ENCODE measurements at places on chromosomes 1 and 21.

DNA sequence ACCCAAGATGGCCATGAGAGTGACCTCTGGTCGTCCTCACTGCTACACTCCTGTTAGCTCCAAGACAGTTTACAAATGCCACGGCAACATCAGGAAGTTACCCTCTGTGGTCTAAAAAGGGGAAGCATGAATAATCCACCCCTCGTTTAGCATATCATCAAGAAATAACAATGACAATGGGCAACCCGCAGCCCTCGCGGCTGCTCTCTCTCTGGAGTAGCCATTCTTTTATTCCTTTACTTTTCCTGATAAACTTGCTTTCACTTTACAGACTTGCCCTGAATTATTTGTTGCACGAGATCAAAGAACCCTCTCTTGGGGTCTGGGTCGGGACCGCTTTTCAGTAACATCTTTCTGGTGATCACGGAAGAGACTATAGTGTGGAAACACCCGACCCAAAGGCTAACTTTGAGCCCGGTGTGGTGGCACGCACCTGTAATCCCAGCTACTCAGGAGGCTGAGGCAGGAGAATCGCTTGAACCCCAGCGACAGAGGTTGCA lies 19.8 kb upstream of the COX20 start:
- DNase-seq, result no peak

- no peak for DNase-seq
These were observed 119.6 kb upstream of the ADGRL2 start for GRCh38 chr1:81681114-81681513.

GRCh38 chr1:206496131-206496793 lies 11.1 kb upstream of the RASSF5 start:
- no peak for DNase-seq

DNA sequence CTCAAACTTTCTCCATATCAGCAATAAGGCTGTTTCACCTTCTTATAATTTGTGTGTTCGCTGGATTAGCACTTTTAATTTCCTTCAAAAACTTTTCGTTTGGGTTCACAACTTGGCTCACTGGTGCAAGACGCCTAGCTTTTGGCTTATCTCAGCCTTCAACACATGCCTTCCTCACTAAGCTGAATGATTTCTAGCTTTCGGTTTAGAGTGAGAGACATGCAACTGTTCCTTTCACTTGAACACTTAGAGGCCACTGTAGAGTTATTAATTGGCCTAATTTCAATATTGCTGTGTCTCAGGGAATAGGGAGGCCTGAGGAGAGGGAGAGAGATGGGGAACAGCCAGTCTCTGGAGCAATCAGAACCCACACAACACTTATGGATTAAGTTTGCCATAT lies 41.2 kb upstream of the IFNLR1 start:
- no peak for DNase-seq

DNA sequence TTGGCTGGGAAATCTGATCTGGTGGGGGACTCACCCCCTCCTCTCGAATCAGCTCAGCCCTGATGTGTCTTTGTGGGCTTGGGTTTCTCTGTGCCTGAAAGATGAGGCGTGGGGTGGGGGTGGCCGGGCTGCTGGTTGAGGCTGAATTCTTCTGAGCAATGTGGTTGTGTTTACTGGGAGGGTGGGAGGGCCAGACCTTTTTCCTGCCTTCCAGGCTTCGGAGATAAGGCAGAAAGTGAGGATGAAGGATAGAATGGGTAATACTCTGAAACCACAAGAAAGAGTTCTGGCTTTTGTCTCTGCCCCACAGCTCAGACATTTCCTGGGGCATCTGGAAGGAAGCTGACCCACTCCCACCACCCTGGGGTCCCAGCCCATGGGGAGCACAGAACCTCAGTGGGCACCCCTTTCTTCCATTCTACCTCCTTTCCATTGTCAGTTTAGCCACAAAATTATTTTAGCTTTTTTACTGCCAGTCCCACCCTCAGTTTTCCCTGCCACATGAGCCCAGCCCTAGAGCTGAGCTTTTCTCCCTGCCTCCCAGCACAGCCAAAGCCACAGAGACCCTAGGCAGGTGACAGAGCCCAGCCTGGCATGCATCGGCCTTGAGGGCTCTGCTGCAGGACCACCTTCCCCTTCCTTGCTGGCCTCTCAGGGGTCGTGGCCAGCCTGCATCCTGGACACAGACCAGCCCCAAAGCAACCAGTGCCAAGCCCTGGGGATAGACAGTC lies 11.2 kb downstream of the ALX3 start:
- no peak for DNase-seq

GRCh38 chr1:55049271-55049913 lies 10.0 kb downstream of the PCSK9 start:
- no peak for DNase-seq

DNA sequence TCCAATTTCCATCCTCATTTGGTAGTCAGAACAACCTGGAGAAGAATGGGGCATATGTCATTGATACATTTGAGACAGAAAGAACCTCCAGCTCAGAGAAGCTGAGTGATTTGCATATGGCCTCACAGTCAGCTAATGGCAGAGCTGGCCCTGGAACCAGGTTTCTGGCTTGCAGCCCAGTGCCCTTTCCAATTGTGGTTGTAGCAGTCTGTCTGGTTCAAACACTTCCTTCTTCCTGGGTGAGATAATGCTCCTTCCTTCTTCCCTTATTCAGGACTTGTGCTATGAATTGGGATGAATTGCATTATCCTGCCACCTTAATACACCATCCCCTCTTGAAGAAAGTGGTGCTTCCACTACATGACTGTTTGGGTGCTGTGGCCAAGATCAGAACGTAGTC lies 24.2 kb downstream of the SLC5A9 start:
- no peak for DNase-seq

GRCh38 chr21:34928637-34929036 lies 120.5 kb downstream of the RUNX1 start:
- DNase-seq, result no peak

- no peak for DNase-seq
These were observed 29.8 kb upstream of the RC3H1 start for GRCh38 chr1:174051956-174052355.

- peak; percentile 94 for DNase-seq
These were observed at the start of gene ZRANB2 for GRCh38 chr1:71080739-71081696. Gene ZRANB2, minus strand, starts transcription at chr1:71081035. Its CDS starts 40 bp downstream, at chr1:71080995.

DNA sequence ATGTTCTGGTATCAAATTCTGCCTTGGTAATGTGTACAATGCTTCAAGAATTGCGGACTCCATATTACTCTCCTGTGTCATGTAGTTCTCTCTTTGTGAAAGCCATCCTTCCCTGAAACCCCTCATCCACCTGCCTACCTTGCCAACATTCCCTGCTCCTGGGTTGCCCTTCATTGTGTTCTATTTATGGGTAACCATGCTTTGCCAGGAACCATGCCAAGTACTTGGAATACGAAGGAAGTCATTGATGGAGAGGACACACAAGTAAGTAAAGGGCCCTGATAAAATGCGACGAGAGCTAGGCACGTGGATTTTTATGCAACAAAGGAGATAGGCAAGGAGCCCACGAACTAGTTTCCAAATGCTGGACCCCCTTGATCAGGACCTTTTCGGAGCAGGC lies 300.8 kb downstream of the DISC1 start:
- no peak for DNase-seq

DNA sequence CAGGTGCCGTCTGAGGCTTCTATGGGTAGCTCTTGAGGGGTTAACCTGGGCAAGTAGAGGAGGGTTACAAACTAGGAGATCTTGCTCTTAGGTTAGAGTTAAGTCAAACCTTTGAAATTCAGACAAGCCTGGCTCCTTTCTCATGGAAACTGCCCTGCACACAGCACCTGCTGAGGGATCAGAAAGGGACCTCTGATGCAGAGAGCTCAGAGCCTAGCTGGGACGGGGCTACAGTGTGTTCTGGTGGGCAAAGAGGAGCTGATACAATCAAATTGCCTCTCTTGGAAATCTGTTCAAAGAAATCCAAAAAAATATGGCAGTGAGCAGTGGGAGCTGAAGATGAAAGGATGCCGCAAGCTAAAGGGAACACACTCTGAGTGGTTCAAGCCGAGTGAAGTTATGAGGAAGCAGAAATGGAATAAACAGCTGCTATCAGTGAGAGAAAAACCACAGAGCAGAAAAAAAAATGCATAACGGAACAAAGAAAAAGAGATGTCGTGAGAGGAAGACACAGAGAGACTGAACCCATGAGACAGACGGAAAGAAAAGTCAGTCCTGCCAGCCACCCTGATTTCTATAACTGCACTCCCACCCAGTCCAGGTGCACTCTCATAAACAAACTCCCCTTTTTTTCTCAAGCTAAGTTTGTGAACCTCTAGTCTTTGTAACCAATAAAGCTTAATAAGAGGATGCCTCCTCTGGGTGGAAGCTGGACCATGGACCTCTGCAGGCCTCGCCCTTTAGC lies 26.6 kb downstream of the PAFAH2 start:
- no peak for DNase-seq

DNA sequence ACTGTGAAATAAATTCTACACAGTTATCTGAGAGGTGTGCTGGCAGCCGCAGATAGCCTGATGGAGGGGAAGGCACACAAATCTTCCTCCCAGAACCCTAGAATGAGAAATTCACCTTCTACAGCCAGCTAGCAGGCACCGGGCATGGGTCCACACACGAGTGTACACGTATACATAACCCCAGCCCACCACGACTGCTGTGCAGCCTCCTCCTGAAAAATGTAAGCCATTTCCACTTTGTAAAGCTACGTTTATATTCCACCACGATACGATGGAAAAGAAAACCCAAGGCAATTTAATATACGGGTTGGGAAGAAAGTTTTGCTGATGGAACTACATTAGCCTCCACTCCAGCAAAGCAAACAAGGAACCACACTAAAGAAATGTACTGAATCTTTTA lies 1.8 kb downstream of the BTG3 start:
- no peak for DNase-seq

DNA sequence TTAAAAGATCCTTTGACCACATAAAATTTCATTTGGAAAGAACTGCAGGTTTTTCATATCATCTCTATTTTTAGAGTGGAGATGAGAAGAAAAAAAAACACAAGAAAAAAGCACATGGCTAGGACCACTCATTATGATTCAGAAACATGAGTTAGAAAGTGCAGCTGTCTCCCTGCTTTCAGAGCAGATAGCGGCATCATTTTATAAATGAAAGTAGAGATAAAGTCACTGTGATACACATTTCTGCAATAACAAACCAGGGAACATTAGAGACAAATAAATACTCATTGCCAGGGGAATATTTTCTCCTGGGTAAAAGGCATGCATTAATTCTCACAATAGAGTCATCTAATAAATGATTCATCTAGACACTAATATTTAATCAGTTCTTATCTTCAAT lies 87.5 kb upstream of the PLPPR4 start:
- DNase-seq, result no peak

- no peak for DNase-seq
These were observed 96.6 kb upstream of the HNRNPU start for GRCh38 chr1:244960904-244961303.

DNA sequence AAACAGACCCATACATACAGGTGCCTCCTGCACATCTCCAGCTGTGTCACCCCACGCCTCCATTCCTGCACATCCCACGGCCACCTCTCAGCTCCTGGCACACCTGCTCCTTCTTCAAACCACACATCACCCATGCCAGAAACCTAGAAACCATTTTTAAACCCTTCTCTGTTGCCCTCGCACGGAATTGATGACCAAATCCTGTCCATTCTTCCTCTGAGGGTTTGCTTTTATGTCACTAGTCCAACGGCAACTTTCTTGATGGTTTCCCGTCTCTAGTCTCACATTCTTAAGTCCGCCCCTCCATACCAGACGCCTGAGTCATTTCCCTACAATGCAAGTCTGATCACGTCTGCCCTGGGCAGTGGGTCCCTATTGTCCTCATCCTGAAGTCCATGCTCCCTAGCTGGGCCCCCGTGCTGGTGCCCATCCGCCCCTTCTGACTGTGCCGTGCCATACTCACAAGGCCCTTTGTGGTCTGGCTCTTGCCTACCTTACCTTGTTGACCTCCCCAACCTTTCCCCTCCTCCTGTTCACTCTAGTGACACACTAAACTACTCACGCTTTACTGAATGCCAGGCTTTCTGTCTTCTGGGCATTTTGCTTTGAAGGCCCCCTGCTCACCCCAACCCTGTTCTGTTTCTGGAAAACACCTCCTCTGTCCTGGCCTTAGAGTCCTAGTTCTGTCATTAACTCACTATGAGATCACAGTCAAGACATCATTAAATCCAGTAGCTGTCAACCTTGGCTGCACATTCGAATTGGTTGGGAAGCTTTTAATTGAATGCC lies 17.6 kb downstream of the SLC2A1 start:
- DNase-seq, result no peak

DNA sequence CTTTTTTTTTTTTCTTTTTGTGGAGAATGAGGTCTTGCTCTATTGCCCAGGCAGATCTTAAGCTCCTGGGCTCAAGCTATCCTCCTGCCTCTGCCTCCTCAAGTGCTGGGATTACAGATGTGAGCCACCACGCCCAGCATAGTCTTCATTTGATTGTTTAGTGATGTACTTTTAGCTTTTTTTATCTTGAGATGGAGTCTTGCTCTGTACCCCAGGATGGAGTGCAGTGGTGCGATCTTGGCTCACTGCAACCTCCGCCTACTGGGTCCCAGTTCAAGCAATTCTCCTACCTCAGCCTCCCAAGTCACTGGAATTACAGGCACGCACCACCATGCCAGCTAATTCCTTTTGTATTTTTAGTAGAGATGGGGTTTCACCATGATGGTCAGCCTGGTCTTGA lies 24.0 kb upstream of the LRRC3 start:
- no peak for DNase-seq

GRCh38 chr1:109379422-109379821 lies 18.3 kb downstream of the SORT1 start:
- DNase-seq, result no peak

DNA sequence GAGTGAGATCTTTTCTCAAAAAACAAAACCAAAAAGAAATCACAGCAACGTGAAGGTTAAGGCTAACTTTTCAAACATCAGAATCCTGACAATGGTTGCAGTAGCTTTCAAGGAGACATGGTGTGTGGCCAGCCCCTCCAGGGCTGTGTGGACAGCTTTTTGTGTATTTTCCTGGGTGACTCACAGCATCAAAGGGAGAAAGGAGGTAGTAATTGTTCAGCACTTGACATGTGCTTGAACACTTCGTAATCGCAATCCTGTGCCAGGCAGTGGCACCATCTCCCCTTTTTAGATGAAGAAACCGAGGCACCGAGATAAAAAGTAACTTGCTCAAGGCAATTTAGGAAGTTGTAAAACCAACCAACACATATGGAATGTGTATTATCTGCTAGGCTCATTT lies 10.3 kb downstream of the NBL1 start:
- no peak for DNase-seq

- no peak for DNase-seq
These were observed 8.0 kb downstream of the MED8 start for GRCh38 chr1:43381612-43382011.

All from NCI-H748 treated with DMSO at 0.1 percent for 48 hours (cell line).